Stimulated activated CD4-positive, alpha-beta T cell treated with anti-CD3 and anti-CD28 coated beads, TNF-alpha, amount 100 ng/mL, for 4 hours (primary cell): ENCODE measurements at places on chromosomes 6 and 20.

DNA sequence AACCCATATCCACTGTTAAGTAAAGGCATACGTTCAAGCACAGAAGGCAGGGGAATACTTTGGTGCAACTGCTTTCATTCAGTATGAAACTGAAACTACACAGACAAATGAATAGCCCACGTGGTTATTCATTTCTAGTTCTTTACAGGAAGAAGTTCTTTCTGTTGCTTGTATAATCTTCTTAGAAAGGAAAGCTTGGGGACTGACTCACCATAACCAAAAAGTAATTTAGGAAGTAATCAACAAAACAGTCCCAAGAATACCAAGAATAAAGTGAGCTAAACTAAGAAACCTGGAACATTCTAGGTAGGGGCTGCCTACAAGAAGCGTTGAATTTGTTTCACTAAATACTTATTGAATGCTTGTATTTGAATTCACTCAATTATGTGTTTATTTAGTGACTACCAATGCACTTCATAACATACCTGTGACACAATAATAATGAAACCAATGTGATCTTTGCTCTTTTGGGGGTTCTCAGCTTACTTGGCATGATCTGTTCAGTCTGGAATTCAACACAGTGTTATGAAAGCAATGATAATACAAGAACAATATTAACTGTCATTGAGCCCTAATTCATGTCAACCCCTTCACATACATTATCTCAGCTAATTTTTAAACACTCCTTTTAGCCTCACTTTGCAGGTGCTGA, 25.1 kb upstream of the KIAA0408 start:
- no peak for DNase-seq

DNA sequence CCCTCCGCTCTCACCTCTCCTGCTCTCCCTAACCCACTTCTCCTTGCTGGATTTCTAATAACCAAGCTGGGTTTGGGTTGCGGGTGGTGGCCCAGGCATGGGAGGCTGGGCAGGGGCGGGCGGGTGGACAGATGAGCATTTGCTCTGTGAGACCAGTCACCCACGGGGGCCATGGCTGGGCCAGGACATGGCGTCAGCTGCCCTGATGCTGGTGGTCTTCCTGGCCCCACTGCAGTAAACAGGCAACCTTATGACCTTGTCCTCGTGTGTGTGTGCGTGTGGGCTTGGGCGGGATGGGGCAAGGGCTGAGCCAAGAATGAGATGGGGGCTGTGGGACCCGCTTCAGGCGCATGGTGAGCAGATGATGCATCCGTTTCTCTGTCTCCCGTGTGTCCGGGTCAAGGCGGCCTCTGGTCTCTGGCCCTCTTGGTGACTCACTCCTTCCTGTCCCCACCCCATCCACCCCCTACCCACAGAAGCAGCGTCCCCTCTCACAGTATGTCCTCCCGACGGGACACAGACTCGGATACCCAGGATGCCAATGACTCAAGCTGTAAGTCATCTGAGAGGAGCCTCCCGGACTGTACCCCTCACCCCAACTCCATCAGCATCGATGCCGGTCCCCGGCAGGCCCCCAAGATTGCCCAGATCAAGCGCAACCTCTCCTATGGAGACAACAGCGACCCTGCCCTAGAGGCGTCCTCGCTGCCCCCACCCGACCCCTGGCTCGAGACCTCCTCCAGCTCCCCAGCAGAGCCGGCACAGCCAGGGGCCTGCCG, 41.4 kb upstream of the MYL9 start:
- no peak for DNase-seq

- DNase-seq, result no peak
These were observed 216.5 kb downstream of the ARHGAP18 start for GRCh38 chr6:129493354-129493902.

DNA sequence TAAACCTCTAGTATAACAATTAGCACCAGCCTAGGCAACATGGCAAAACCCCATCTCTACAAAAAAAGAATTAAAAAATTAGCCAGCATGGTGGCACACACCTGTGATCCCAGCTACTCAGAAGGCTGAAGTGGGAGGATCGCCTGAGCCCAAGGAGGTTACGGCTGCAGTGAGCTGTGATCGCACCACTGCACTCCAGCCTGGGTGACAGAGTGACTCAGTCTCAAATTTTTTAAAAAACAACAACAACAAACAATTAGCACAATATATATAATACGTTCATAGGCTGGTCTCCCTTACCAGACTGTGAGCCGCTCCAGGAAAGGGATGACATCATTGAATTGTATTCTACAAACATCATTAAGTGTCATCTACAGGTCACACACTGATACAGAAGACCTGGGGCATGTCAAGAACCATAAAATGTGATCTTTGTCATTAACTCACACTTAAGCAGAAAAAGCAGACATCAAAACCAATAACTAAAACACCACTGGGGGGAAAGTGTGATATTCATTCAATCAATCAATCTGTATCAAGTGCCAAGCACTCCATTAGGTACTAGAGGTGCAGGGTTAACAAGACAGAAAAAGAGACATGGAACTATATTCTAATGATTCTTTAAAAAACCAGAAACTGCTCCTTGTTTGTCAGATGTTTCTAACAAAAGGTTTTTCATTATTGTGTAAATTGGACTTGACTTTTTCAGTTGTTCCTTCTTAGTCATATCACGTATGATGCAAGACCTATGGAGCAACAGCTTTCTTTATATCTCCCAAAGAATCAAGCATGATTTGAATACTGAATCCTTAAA, 17.8 kb downstream of the MAP3K5 start:
- no peak for DNase-seq

DNA sequence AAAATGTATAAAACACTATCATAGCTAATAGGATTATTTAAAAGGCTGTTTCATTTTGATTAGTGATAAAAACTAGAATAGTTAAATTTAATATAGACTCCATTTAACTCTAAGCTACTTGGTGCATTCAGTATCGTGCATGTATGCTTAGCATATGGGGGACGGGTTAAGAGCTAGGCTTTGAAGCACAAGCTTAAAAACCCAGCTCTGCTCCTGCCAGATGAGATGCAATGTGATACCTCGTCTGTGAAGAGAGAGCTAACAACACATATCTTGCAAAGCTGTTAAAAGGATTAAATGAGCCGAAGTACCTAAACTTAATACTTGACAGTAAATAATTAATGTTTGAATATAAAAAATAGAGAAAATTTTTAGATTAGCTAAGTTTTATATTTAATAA, 42.2 kb downstream of the DTNBP1 start:
- DNase-seq, result no peak
